Ascending aorta (tissue), 2 donors: ENCODE measurements at places on chromosomes 4 and X.
A peak's percentile ranks its signal among the peaks of the same experiment; 100 is the strongest.

DNA sequence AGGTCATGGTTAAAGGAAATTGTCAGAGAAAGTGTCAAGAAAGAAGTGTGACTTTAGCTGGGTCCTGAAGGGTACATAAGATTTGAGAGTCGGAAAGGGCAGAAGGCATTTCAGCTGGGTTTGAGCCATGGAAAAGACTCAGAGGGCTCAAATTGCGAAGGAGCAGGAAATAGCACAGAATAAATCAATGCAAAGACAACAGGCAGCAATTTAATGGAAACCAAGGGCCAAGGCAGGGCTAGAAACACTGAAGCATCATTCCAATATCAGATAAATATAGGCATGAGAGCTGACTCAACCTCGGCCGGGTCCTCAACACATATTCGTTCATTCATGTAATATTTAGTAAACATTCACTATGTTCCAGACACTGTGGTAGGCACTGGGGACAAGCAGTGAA, 3.6 kb upstream of the FMR1 start:
- no peaks in the 10 kb centered on the region for H3K4me1 ChIP-seq
- no peak overlapping the region for H3K4me3 ChIP-seq
- DNase-seq = no peak
- no peaks in the 10 kb centered on the region for H3K36me3 ChIP-seq
- H3K27ac ChIP-seq = no peak overlapping the region
- no peaks in the 10 kb centered on the region for H3K27me3 ChIP-seq

DNA sequence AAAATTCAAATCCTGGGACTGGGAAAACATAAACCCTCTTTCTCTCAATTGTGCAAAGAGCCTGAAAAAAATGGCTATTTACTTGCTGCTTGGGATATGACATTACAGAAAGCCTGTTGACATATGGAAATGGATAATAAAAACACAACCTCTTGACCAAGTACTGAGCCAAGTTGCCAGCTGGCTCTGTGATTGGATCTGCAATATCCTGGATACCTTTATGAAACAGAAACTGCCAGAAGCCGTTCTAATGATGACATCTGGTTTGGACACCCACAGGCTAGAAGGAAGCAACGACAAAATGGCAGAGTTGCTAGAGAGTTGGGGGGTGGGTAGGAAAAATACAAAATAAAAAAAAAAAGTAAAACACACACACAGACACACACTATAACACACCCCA, 481.4 kb downstream of the FAT4 start:
- no peaks in the 10 kb centered on the region for H3K4me1 ChIP-seq
- no peak for DNase-seq
- no peaks in the 10 kb centered on the region for H3K36me3 ChIP-seq
- H3K27me3 ChIP-seq = no peaks in the 10 kb centered on the region
- no peak overlapping the region for H3K27ac ChIP-seq

DNA sequence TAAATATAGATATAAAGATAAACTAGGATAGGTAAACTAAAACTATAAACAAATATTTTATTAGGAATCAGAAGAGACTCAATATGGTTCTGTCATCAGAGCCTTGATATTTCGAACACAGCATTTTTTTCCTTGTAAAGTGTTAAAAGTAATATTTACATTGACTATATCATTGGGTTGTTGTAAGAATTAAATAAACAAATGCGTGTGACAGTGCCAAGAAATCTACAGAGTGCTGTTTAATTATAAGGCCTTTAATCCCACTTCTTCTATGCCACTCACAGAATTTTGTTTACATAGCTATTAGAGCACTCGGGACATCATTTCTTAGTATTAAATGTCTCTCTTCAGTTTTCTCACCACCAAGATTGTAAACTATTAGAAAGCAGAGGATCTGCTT, 807.4 kb downstream of the FSTL5 start:
- H3K4me3 ChIP-seq = no peak overlapping the region
- no peak overlapping the region for H3K27ac ChIP-seq
- H3K27me3 ChIP-seq = no peaks in the 10 kb centered on the region
- no peak for DNase-seq

- DNase-seq = no peak
- H3K27me3 ChIP-seq = no peaks in the 10 kb centered on the region
- H3K4me1 ChIP-seq = no peaks in the 10 kb centered on the region
- no peaks in the 10 kb centered on the region for H3K36me3 ChIP-seq
These were observed 77.4 kb upstream of the AGA start for GRCh38 chr4:177519481-177520260.

- no peaks in the 10 kb centered on the region for H3K36me3 ChIP-seq
- H3K4me3 ChIP-seq = no peak overlapping the region
- H3K27me3 ChIP-seq = no peaks in the 10 kb centered on the region
- H3K4me1 ChIP-seq = no peaks in the 10 kb centered on the region
- no peak for DNase-seq
- H3K27ac ChIP-seq = no peak overlapping the region
These were observed 302.2 kb downstream of the ARAP2 start for GRCh38 chr4:35942092-35942491.

DNA sequence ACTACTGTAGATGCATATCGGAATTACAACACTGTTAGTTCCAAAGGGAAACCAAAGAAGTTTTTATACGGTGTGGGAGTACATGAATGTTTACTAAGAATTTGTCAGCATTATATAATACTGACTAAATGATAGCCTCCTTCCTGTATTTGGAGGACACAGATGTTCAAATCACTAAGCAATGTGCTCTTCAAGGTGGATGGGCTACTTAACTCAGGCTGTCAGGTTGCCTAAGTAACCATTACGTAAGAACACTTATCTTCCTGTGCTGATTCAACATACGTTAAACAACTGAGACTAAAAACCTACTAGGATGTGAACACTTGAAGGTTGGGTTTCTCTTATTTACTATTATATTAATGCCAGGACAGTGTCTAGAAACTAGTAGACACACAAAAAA, 81.9 kb upstream of the HPGD start:
- no peak overlapping the region for H3K4me3 ChIP-seq
- H3K4me1 ChIP-seq = no peaks in the 10 kb centered on the region
- no peaks in the 10 kb centered on the region for H3K27me3 ChIP-seq
- DNase-seq = no peak
- no peaks in the 10 kb centered on the region for H3K36me3 ChIP-seq

DNA sequence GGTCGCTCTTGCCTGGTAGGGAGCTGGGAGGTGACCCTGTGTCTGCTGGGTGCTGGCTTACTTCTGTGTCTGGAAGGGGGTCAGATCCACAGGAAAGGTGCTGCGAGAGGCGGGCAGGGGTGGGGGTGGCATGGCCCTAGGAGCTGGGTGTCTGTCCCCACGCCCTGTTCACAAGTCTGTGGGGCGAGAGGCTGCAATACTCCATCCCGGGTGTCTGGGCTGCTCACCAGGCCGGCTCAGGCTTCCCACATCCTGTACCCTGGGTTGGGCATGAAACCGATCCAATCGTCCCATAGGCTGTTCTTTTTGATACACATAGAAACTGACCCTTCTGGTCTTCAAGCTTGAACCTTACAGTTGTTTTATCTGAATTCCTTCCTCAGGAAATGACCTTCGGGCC, 993 bp upstream of the CTAG2 start:
- no peaks in the 10 kb centered on the region for H3K36me3 ChIP-seq
- no peak for DNase-seq
- H3K27ac ChIP-seq = no peak overlapping the region
- H3K27me3 ChIP-seq = no peaks in the 10 kb centered on the region
- H3K4me3 ChIP-seq = no peak overlapping the region

GRCh38 chrX:111387470-111388070, 24.4 kb downstream of the DCX start:
- H3K27ac ChIP-seq = no peak overlapping the region
- no peak overlapping the region for H3K4me3 ChIP-seq
- H3K36me3 ChIP-seq = no peaks in the 10 kb centered on the region
- H3K4me1 ChIP-seq = no peaks in the 10 kb centered on the region
- no peaks in the 10 kb centered on the region for H3K27me3 ChIP-seq
- DNase-seq = no peak

- H3K36me3 ChIP-seq = no peaks in the 10 kb centered on the region
- no peaks in the 10 kb centered on the region for H3K27me3 ChIP-seq
- H3K4me3 ChIP-seq = peak overlapping the region; percentile 65
- peaks cover 4% of the 10 kb centered on the region for H3K4me1 ChIP-seq
- H3K27ac ChIP-seq = no peak overlapping the region
- DNase-seq = no peak
These were observed 691 bp upstream of the EREG start for GRCh38 chr4:74364256-74364651.
